ENCODE measurements at places on chromosomes 3 and 15.

DNA sequence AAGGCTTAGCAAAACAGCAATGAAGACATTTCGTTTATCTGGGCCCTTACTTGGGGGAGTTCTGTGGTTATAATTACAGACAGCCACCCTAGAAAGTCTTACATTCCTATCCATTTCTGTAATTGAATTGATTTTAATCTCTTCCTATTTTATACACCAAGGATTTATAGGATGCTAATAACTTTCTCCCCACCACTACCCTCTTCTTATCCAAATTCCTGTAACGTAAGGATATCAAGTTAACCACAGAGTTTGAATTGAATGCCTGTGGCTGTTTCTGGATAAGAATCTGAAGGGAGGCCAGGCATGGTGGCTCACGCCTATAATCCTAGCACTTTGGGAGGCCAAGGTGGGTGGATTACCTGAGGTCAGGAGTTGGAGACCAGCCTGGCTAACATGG, 78.6 kb downstream of the MLH1 start:
- no peak for DNase-seq

DNA sequence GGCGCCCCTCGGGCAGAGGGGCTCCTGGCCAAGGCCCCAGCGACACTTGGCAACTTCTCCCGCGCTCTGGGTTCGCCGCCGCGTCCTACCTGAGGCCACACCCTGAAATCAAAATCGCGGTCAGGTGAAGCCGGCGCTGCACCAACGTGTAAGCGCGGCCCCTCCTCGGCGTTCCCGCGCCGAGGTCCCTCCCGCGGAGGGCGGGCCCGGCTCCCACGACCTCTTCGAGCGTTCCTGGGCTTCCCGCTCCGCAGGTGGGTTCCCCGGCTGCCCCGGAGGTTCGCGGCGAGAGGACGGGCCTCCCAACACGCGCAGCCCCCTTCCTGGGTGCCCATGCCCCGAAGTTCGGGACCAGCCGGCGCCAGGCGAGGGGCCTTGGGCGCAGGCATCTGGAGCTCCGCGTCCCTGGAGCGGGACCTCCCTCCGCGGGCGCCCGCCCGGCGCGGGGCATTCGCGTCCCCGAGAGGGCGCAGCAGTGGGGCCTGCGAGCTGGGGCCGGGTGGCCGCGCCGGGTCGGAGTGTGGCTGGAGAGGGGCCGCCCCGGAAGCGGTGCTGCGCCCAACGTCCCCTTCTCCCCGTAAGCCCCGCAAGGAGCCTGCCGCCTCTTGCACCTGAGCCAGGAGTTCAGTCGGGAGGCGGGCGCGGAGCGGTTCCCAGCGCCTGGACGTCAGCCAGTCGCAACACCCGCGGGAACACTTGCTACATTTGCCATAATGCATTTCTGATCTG, 13.7 kb downstream of the PAK6 start:
- DNase-seq, result peak; percentile 48

DNA sequence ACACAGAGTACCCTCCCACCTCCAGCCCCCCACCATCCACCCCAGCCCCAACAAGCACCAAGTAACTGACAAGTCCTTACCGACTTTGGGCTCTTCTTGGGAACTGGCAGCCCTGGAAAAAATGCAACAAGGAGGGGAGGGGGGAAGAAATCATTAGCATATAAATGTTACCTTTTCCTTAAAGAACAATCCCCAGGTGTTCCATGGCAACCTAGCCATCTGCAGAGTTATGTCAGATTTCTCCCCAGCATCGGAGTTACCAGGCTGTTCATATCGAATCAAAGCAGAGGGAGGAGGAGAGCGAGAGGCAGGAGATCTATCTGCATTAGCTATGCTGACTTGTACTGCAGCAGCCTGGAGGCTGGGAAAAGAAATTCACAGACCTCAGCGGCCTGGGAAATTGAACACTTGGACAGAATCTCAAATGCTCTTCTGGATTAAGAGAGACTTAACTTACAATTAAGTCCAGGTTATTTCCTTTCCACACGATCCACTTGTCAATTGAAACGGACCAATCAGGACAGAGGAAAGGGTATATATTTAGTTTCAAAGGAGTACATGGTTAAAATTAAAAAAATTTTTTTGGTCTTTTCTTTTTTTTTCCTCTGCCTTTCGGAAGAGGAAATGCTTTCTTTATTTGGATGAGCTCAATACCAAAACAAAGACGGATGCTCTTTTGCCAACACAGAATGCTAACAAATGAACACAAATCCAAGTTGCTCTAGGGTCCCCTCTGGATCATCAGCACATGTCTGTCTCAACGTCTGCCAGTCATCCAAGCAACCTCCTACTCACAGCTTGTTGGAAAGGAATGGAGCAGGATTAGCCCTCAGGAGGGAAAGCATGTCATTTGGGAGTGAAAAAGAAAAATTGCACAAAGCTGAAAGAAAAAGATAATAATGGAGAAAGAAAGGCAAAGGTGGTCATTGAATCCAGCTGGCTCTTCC, 637.1 kb downstream of the MAGI1 start:
- no peak for DNase-seq

- DNase-seq, result no peak
Observed at GRCh38 chr3:178623666-178624255, 87.5 kb downstream of the KCNMB2 start.

- no peak for DNase-seq
Observed at GRCh38 chr3:108877901-108878300, 55.3 kb downstream of the TRAT1 start.

- peak; percentile 74 for DNase-seq
Observed at GRCh38 chr3:88150806-88151205, 1.0 kb downstream of the C3orf38 start.

Measured in hematopoietic multipotent progenitor cell treated with erythropoietin and hydrocortisone succinate and interleukin-3 and kit ligand, for 4 days (in vitro differentiated cells).